Thyroid gland (tissue), 4 donors: ENCODE measurements at places on chromosomes 1 and 21. TPM values are rescaled to one million over a fixed set of nuclear protein-coding genes. Genes with fewer than 3 reads are reported as not detected.
A peak's percentile ranks its signal among the peaks of the same experiment; 100 is the strongest.

Gene FOXD2
- 0.11 TPM for total RNA-seq

Gene CD55
- 61.9 TPM for total RNA-seq

DNA sequence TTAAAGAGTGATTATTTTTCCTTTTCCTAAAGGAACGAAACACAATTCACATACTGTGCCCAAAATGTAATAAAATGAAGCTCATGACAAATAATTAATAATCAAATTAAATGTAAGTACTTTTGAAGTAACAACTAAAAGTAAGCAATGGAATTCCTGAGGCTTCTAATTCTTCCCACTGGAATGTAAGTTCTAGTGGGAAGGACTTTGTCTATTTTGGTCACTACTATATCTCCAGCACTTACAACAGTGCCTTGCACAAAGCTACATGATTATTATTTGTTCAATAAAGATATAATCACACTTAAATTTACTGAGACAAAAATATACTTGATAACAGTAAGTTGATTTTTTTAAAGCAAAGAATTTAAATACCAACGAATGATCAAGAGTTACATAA lies 128.8 kb downstream of the COQ8A start:
- no peaks in the 10 kb centered on the region for H3K4me1 ChIP-seq
- DNase-seq = no peak
- H3K27me3 ChIP-seq = no peaks in the 10 kb centered on the region
- H3K27ac ChIP-seq = no peak overlapping the region
- no peak overlapping the region for H3K4me3 ChIP-seq

GRCh38 chr1:228828151-228828550 lies 92.9 kb downstream of the RHOU start:
- no peaks in the 10 kb centered on the region for H3K36me3 ChIP-seq
- no peak overlapping the region for H3K4me3 ChIP-seq
- no peaks in the 10 kb centered on the region for H3K27me3 ChIP-seq

- H3K36me3 ChIP-seq = no peaks in the 10 kb centered on the region
- no peak overlapping the region for H3K27ac ChIP-seq
- H3K4me1 ChIP-seq = peaks cover 26% of the 10 kb centered on the region
- no peaks in the 10 kb centered on the region for H3K27me3 ChIP-seq
Observed at GRCh38 chr1:186187601-186188000, 187.5 kb downstream of the TPR start.

GRCh38 chr1:8646189-8646588 lies 171.3 kb downstream of the RERE start:
- H3K4me3 ChIP-seq = no peak overlapping the region
- H3K27me3 ChIP-seq = no peaks in the 10 kb centered on the region
- no peak overlapping the region for H3K27ac ChIP-seq
- no peaks in the 10 kb centered on the region for H3K36me3 ChIP-seq
- peaks cover 28% of the 10 kb centered on the region for H3K4me1 ChIP-seq

Gene PLCH2
- 0.40 TPM for total RNA-seq

Gene AMPD2
- total RNA-seq = 31.2 TPM

DNA sequence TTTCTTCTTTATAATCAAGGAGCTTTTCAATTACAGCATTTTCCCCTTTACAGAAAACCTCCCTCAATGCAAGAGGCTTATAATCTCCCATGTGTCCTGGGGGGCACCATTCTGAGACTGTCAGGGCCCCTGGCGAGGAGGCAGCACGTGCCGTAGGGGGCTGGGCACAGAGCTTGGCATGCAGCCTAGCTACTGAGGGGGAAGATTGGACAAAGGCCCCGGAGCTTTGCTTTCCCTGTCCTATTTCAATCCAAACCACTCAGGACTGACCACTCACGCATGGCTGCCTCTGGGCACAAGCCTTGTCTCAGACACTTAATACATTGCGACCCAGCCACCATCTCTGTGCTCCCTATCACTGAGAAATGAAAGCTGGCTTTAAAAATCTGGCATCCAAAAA lies 2.8 kb upstream of the RAP1GAP start:
- H3K4me1 ChIP-seq = peaks cover 80% of the 10 kb centered on the region
- H3K4me3 ChIP-seq = no peak overlapping the region
- DNase-seq = peak; percentile 94
- peak overlapping the region; percentile 94 for H3K27ac ChIP-seq
- no peaks in the 10 kb centered on the region for H3K36me3 ChIP-seq

DNA sequence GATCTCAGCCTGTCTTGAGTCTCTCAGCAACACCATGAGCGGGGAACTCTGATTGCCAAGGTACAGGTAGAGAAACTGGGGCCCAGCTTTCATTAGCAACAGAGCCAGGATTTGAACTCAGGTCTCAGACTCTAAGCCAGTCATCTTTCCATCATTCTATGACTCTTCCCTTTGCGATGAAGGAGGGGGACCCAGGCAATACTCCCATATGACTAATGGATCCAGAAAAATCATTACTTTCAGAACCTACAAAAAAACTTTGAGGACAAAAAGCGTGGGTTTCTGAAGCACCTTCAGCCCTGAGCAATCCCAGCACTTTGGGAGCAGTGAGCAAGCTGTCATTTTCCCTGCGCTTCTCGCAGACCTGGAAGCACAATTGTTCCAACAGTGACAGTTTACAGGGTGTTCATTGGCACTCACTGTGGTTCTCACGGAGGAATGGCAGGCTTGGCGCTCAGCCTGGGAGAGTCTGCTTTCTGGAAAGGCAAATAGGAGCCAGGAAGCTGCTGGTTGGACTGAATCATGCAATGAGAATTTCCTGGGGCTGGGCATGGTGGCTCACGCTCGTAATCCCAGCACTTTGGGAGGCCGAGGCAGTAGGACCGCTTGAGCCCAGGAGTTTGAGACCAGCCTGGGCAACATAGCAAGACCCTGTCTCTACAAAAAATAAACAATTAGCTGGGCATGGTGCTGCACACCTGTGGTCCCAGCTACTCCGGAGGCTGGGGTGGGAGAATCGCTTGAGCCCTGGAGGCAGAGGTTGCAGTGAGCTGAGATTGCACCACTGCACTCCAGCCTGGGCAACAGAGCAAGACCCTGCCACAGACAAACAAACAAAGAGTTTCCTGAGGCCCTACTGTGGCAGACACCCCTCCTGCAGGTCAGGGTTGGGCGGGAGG lies 40.1 kb downstream of the SLC2A7 start:
- H3K36me3 ChIP-seq = no peaks in the 10 kb centered on the region
- no peaks in the 10 kb centered on the region for H3K27me3 ChIP-seq
- no peak overlapping the region for H3K4me3 ChIP-seq

- H3K27ac ChIP-seq = no peak overlapping the region
- H3K36me3 ChIP-seq = no peaks in the 10 kb centered on the region
- H3K4me3 ChIP-seq = no peak overlapping the region
- H3K4me1 ChIP-seq = no peaks in the 10 kb centered on the region
- no peak for DNase-seq
- no peaks in the 10 kb centered on the region for H3K27me3 ChIP-seq
Observed at GRCh38 chr1:223224465-223224864, 81.4 kb upstream of the TLR5 start.
